ENCODE measurements at places on chromosomes 1 and 21. TPM values are rescaled to one million over a fixed set of nuclear protein-coding genes. Genes with fewer than 3 reads are reported as not detected.

The CAMK1G gene
- total RNA-seq: 0.56 TPM

The HNRNPCL4 gene
- not detected for total RNA-seq

The CNKSR1 gene
- 25.0 TPM for total RNA-seq

The F5 gene
- total RNA-seq: 4.2 TPM

The AADACL3 gene
- total RNA-seq: not detected

The TUT4 gene
- total RNA-seq: 52.1 TPM

The OLIG2 gene
- total RNA-seq: not detected

The TSPEAR gene
- total RNA-seq: 0.27 TPM

The RPF1 gene
- 31.1 TPM for total RNA-seq

- no peak for DNase-seq
Observed at GRCh38 chr1:156961709-156962108, 41.3 kb downstream of the LRRC71 start.

DNA sequence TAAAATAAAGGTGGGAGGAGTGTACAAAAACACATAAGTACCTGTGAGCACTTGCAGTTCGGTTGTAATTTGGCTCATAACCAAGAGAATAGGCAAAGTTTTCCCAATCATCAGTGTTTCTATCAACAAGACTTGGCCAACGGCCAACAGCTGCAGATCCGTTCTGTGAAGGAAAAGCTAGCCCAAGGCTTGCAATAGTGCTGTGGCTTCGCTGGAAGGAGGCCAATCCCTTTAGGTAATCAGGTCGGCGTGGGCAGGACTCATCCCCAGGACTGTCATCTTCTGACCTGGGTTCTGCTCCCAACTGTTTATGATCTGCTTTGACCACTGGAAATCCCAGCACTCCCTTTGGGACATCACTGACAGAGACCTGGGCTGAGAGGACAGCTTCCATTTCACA is 107.8 kb downstream of the LYST start:
- no peak for DNase-seq

DNA sequence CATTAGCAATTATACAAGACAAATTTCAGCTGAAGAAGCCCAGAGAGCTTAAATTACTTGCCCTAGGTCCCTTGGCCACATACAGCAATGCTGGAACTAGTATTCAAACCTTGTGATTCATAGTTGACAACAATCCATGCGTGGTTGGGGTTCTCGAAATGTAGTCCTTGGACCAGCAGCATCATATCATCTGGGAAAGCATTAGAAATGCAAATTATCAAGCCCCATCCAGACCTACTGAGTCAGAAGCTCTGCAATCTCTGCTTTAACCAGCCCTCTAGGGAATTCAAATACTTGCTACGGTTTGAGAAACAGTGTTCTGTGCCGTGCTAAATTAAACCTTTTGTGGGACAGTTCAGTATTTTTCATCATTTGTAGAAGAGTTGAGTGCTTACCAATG is 65.1 kb downstream of the CLIC6 start:
- DNase-seq: no peak

DNA sequence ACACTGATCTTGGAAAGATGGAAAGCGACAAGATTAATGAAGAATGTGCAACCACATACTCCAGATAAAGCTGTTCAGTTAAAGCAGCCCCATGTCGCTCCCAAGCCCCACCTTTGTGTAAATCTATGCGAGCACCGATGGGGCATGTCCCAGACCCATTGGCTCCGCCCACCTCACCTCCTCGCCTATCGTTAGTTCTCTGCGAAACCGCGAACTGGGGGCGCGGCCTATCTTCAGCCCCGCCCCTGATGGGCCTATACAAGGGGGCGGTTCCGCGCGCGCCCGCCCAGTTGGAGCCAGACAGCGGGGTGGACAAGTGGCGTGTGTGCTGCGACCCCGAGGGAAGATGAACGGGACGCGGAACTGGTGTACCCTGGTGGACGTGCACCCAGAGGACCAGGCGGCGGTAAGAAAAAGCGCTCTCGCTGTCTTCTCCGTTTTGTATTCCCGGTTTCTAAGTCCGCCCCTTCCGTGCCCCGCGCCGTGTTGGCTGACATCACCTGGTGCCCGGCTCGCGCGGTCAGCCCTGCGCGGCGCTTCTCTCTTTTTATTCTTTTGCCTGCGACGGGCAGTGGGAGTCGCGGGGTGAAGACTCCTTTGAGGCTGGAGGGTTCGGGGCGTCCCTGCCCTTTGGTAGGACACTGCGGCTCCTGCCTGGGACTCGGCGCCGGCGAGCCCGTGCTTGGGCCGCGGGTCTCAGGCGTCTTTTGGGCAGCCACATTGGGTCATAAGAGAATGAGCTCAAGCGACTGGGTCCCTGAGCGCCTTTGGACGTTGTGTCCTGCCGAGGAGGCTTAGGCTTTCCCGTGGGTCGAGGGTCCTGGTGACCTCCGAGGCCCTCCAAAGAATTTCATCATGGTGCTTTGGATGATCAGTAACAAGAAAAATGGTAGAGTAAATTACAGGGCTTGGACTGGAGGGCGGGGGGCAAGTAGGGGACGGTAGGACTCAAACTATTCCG is at the start of gene TUFT1:
Gene TUFT1 (plus strand): TSS at position 289 of the 961 bp plus-strand sequence. CDS start 58 bp downstream, at position 347.
- DNase-seq: peak; percentile 98

DNA sequence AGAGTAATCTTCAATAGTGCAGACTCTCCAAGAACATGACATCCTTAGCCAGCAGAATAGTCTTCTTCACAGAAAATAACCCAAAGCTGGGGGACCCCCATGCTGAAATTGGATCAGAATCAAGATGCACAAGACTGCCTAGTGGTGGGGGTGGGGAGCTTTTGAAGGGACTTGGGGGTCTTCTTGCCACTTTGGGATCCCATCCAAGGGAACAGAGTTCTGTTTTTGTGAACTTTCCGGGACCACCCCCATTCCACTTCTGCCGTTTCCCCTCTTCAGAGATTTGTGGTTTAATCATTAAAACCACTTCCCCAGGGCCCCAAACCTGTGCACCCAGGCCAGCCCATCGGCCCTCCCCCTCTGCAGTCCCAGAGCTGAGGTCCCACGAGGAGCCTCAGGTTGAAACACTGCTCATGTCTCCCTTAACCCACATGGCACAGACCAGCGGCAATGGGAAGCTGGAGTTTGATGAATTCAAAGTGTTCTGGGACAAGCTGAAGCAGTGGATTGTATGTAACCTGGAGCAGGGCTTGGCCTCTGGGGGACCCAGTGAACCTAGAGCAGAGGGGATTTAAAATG is 44.9 kb downstream of the CAPN9 start:
- no peak for DNase-seq

- no peak for DNase-seq
Observed at GRCh38 chr1:7225711-7226505, 440.7 kb downstream of the CAMTA1 start.

GRCh38 chr1:244371242-244372141 is 80.2 kb downstream of the ADSS2 start:
- no peak for DNase-seq

DNA sequence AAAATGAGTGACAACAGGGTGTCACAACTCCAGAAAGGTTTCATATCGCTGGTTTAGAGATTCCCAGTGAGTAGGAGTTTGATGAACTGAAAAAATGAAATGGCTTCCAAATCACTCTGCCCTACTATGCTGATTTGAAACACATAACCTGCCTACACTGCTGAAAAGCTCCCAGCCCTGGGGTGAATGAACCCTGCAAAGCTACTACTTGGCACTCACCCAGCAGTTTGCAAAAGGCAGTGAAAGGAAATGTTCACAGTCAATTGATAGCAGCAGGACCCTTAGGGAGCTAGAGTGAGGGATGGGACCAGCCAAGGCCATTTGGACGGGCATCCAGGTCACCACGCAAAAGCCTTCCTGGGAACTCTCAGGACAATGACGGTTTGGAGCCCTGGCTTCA is 44.4 kb upstream of the SRP9 start:
- no peak for DNase-seq

DNA sequence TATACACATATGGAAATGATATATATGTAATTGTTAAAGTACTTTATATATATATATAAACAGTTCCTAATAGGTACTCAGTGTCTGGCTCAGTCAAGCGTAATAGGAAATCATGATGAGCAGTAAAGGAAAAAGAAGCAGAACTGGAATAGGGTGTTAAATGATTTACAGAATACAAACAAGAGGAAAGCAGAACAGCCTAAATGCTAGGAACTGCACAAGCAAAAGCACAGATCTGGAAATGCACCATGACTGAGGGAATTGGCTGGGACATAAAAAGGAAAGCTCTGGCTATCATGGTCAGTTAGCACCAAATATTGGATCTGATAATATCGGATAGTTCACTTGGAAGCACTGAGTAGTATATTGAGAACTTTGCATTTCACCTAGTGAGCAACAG is 51.8 kb downstream of the SLC44A5 start:
- no peak for DNase-seq

DNA sequence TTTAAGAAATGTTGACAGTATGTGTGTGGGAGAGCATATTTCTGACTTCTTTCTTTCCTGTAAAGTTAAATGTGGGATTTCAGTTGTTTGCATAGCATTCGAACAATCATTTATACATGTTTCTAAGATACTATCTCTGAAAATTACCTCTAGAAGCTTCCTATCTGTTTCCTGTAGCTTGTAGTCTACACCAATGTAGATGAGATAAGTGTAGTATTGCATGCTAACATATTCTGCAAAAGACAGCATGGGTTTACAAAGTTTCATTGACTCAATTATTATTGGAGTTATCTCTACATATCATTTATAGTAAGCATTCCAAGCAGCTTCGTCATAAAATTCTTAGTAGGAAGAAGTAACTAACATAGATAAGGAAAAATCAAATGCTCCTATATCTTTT is 98.9 kb upstream of the DPYD start:
- DNase-seq: no peak

DNA sequence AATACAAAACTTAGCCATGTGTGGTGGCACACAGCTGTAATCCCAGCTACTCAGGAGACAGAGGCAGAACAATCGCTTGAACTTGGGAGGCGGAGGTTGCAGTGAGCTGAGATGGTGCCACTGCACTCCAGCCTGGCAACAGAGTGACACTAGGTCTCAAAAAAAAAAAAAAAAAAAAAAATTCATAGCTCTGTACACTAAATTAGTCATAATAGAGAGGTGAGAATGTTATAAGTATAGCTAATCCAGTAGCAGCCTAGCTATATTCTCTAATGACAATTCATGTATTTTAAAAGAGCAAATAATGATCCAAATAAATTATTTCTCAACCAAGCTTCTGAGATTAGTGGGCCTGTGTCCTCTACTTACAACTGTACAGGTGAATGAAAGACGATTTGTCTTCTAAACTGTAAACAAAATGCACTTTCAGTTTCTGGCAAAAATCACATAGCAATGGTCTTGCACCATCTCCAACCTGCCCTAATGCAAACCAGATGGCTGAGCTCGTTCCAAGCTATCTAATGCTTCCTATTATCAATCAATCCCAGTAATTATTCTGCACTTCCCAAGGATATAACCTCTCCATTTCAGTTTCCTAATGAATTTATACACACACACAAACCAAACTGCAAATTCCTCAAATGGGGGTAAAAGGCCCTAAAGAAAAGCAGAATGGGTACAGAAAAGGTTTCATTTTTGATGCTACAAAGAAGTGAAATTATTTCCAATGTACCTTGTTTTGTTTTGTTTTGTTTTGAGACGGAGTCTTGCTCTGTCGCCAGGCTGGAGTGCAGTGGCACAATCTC is 56.5 kb downstream of the GATAD2B start:
- no peak for DNase-seq

DNA sequence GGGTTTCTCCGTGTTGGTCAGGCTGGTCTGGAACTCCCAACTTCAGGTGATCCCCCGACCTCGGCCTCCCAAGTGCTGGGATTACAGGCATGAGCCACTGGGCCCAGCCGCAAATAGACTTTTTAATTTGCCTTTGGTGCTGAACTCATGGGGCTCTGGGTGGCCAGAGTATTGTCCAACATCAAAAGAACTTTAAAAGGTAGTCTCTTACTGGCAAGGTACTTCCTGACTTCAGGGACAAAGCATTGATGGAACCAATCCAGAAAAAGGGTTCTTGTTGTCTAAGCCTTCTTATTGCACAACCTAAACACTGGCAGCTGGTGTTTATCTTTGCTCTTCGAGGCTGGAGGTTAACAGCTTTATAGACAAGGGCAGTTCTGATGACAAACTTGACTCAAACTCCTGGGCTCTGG is 3.8 kb upstream of the KTI12 start:
- no peak for DNase-seq

GRCh38 chr1:50278410-50278809 is 144.8 kb downstream of the DMRTA2 start:
- DNase-seq: no peak

GRCh38 chr1:183097438-183098051 is 74.3 kb downstream of the LAMC1 start:
- DNase-seq: no peak

- no peak for DNase-seq
Observed at GRCh38 chr1:163191301-163191700, 11.4 kb downstream of the RGS5 start.

GRCh38 chr1:43645461-43645860 is 4.5 kb upstream of the KDM4A start:
- no peak for DNase-seq

- peak; percentile 90 for DNase-seq
Observed at GRCh38 chr21:36113647-36114428, 21.0 kb upstream of the CBR3 start.
